Mesenteric fat pad (tissue), 1 donor: ENCODE measurements at places on chromosomes 2 and 18. TPM values are rescaled to one million over a fixed set of nuclear protein-coding genes. Genes with fewer than 3 reads are reported as not detected.

DNA sequence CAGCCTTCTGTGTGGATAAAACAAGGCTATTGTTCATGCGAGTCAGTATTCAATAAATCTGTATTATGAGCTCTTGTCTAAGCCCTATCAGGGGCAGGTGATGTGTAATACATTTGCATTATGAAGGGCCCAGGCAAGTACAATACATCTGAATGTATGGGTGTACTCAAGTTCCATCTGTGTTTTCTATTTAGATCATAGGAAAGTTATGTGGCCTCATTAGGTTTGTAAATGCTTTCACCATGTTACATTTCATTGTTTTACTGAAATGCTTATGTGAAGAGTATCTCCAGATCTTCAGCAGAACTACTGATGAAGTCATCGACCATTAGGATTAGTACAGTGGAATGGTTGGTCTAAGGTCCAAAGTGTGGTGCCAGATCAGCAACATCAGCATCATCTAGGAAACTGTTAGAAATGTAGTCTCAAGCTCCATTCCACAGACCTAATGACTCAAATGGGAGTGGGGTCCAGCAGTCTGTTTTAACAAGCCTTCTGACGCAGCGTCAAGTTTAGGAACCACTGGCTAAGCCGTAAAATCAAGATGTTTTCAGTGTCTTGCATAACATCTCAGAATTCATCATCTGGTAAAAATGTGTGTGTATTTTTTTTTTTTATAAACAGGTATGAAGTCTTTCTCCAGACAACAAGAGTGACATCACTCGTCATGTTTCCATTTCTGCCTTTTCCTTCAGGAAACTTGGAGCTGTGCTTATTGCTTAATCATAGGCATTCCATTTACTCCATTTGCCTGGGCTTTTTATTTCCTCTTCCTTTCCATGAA, 80.5 kb downstream of the LYPD6 start:
- DNase-seq: no peak

GRCh38 chr2:116754381-116755101, 1060.0 kb upstream of the DDX18 start:
- no peak for DNase-seq

OR6B2 gene
- total RNA-seq: not detected

GKN1 gene
- total RNA-seq: not detected

DNA sequence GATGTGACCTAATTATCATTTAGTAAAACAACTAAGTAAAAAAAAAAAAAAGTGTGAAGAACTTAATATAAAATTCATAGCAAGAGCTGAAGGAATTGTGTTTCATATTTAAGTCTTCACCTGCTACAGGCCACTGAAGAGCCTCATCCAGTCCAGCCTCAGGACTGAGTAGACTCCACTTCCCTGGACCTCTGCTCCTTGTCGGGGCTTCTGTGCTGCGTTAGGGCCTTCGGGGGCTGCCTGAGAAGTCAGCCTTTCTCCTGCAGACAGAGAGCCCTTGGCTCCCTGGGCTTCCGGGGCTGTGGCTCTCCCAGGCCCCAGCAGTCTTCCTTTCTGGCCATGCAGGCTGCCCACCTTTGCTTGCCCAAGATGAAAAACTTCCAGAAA, 95.5 kb downstream of the MTCL1 start:
- DNase-seq: no peak

- DNase-seq: no peak
These were observed 331.1 kb downstream of the PTPRM start for GRCh38 chr18:7898181-7898580.

DNA sequence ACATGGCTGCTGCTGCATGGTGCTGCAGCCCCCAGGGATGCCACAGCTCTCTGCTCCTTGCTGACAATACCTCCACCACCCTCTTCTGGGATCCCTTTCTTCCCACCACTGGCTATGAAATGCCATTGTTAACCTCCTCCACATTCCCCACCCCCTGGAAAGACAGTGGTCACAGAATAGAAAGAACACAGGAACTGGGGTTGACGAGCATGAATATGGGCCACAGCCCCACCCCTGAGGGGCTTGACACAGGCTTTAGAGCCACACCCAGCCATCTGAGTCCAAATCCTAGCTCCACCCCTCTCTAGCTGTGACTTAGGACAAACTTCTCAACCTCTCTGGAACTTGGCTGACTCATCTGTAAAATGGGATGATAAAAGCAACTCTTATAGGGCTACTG, 47.3 kb downstream of the TMEM163 start:
- DNase-seq: no peak

GPBAR1 gene
- total RNA-seq: 34.8 TPM

FECH gene
- total RNA-seq: 19.9 TPM

DNA sequence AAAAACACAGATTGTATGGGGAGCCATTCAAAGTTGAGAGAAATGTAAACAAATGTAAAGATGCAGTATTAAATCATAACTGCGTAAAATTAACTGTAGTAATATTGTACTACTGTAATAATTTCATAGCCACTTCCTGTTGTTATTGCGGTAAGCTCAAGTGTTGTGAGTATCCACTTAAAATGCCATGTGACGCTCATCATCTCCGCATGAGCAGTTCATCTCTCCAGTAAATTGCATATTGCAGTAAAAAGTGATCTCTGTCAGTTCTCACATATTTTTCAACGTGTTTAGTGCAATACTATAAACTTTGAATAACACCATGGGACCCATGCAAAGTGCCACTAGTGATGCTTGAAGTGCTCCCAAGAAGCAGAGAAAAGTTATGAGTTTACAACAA, 41.8 kb upstream of the SP3 start:
- no peak for DNase-seq

DNA sequence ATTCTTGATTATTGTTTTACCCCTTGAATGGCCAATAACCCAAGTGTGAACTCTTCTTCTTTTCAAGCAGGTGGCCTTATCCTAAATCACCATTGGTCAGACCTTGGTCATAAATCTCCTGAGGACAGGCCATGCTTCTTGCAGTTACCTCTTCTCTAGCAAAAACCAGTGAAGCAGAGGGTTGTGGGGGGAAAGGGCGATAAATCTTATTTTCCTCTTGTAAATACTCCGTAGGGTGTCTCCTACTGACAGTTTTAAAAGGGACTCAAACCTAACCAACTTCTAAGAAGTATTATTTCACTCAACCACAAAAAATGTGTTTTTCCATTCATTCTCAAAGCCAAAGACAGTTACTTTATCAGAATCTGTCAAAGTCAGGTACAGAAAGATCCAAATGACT, 168.1 kb upstream of the RMP24 start:
- no peak for DNase-seq

SMAD7 gene
- 56.2 TPM for total RNA-seq

MC5R gene
- total RNA-seq: not detected

DNA sequence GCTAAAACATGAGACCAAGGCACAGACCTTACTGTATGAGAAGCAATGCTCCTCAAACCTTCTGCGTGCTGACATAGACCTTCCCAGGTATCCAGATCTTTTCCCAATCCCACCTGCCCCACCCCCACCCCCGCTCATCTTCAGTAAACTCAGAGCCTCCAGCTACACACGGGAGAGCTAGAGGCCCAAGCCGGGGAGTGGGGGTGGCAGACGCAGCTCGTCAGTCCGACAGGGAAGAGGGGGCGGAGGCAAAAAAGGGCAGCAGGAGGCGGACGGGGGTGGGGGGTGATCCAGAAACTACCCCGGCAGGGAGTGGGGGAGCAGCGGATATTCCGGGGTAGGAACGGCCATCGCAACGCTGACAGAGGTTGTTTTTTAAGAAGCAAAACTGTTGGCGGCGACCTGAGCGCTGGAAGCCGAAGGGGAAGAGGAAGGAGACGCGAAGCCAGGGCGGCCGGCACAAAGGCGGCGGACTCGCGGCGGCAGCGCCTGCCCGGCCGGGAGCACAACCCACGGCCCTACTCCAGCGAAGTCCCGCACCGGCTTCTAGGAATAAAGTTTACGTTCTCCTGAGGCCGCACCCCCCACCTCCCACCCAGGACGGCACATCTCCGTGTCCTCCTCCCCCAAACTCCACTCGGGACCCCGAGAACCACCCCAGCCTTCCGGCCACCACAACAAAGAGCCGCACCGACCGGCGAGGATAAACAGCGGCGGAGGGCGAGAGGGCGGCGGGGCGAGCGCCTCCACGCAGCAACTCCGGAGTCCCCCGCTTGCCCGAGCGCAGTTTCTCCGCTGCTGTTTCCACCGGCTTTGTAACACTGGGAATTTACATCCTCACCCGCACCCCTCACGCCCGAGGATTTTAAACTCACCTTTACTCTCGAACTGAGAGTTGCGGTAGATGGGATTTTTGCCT, 722 bp downstream of the BAZ2B start:
- DNase-seq: peak; percentile 92

DNA sequence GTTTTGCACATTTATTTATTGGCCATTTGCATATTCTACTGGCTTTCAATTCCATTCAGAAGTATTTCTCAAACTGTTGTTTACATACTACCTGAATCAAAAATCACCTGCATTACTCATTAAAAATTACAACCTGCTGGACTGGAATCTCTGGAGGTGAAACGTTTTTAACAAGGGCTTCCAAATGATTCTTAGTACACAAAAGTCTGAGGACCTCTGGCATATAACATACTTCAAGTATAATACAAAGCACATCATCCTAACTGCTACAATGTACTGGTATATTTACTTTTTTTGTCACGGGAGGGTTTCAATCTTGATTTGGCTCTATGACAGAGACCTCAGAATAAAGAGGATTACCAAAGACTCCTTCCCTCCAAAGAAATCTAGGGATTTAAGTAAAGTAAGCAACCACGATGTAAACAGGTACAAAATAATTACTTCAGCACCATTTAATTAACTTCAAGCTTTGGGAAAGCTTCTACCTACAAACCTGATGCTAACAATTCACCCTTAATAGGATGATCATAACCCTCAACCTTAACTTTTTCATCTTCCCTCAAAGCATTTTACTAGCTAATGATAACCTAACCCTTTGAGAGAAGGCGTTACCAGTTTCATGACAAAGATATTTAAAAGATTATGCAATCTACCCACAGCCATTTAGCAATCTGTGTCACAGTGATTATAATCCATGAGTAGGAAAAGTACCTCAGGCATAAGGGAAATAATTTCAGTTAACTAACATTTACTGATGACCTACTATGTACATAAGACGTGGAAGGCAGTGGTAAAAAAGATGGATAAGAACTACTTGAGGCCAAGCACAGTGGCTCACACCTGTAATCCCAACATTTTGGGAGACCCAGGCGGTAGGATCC, 24.7 kb downstream of the ATAD2B start:
- DNase-seq: no peak

MC4R gene
- total RNA-seq: not detected

FLACC1 gene
- 2.8 TPM for total RNA-seq

OTX1 gene
- total RNA-seq: not detected

DNA sequence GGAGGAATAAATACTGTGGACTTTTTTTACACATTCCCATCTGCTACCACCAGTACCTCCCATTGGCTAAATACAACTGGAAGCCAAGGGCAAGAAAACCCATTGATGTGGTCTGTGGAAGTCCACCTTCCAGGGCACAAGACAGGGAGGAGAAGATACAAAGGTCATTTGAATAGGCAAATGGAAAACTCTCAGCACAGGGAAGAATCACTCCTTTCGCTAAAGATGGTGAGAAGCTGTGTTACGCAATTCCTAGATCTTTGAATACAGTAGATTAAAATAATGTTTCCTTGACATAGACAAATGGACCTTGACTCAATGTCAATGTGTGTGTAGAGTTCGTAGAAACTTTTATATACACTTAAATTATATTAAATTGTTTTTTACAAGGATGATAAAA, 70.9 kb upstream of the ERBB4 start:
- DNase-seq: no peak

ECEL1 gene
- 0.35 TPM for total RNA-seq

- DNase-seq: no peak
These were observed 14.4 kb downstream of the ADCYAP1 start for GRCh38 chr18:919078-919477.

SLC4A5 gene
- total RNA-seq: 2.0 TPM

DNA sequence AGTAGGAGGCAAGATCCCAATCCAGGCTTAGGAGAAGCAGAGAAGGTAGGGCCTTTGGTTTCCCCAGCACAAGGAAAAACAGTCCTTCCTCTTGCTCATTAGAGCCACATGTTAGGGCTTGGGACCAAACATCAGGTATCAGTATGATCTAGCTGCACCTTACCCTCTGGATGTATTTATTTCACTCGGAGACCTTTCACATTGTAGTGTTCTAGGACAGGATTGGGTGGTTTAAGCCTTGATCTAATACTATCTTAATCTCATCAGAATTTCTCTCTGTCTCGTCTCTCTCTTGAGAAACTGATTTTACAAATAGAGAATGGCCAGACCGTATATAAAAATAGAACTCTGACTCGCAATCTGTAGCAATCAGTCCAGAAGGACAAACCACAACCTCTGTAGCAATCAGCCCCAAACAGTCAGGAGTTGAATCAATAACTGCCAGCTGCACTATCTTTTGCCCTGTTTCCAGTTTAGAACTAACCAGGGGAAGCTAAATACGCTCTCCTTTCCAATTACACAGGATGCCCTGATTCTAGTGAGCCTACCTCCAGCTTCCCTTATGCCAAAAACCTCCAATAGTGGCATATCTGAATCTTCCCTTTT, 207.1 kb downstream of the TDRD15 start:
- DNase-seq: no peak

GRCh38 chr2:155080373-155080772, 381.9 kb downstream of the KCNJ3 start:
- no peak for DNase-seq

IRS1 gene
- 17.0 TPM for total RNA-seq

GRCh38 chr2:226699321-226699720, 100.3 kb downstream of the IRS1 start:
- no peak for DNase-seq

DNA sequence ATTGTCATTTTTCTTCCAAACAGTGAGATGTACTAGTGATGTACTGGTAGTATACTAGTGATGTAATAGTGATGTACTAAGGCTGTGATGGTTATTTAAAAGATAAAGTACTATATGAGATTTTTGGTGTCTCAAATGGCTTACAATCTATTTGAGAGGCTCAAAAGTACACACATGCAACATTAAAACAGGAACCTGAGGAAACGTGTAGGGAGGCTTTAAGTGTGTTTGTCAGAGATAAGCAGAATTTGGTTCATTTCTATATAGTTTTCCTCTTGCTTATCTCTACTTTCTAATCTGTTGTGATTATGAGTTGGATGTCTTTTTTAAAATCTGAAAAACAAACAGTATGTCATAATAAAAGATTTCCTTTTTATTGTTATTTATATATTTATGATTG, 100.9 kb upstream of the SERTAD2 start:
- no peak for DNase-seq

ZNF892 gene
- 3.6 TPM for total RNA-seq

GRCh38 chr18:48493434-48494230, 45.2 kb upstream of the CTIF start:
- no peak for DNase-seq

DNA sequence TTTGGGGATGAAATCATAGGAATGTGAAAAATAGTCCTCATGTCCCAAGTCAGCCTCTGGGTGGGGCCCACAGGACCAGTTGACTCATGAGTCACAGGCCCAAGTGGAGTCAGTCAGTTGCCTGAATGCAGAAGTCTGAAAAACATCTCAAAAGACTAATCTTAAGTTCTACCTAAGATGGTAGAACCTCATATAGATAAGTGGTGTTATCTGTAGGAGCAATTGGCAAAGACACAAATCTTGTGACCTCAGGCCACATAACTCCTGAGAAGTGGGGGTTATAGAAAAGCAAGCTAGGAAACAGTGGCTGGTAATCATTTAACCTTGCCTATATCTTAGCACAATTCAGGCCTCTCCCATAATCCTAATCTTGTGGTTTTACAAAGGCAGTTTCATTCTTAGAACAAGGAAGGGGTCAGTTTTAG, 257.1 kb upstream of the SPOPL start:
- no peak for DNase-seq
